NCI-H2171 (cell line): ENCODE measurements at places on chromosomes 4 and X.

- no peak for DNase-seq
Observed at GRCh38 chrX:1491851-1492349, 39.2 kb upstream of the ASMTL start.

GRCh38 chrX:97524340-97524739, 640.6 kb downstream of the RPA4 start:
- DNase-seq, result no peak

GRCh38 chr4:84151574-84151973, 347.5 kb downstream of the NKX6-1 start:
- DNase-seq, result no peak

DNA sequence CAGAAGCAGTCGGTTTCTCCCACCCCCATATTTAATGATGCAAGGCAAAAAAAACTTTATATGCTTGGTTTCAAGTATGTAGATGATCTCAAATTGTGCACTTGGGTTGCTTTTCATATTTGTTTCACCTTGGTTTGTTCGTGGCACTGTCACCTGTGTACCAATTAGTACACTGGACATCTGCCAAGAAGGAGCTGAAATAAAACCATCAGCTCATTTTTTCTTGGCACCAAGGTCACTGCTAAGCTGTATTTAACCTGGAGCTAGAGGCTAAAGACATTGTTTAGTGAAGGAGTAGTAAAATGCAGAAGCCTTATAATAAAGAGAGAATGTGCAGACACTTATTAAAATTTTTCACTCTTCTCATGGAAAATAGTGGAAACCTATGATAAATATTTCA, 430.8 kb downstream of the ARHGAP24 start:
- peak; percentile 35 for DNase-seq

DNA sequence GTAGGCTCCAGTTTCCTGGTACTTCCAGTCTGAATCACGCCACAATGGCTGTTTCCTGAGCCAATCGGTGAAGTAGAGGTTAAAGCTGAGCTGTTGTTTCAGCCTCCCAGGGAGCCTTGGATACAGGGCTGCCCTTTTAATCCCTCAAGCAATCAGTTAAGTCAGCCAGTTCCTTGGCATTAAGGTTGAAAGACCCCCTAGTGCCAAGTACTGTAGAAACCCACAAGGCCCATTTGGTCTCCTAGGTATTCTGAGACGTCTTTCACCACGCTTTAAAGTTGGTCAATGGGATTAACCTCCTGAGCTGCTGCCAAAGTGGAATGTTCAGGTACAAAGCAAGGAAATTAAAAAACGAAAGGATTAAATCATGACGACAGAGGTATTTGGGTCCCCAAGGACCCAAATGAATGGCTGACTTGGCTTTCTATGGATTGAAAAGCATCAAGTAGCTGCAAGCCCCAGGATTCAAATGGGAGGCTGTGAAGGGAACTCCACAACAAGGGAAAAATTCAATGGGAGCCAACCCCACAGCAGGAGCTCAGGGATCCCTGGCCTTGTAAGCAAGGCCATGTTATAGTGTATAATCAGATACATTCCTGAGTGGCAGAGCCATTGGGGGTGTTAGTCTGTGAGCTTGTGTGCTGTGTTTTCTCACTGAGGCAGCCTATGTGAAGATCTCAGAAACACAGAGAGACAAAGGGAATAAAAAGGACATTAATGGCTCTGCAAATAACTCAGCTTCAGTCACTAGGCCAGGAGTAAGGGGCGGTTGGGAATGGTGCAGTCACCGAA, 86.0 kb downstream of the ATG4A start:
- DNase-seq, result no peak

GRCh38 chrX:153906126-153906917, 1.8 kb downstream of the AVPR2 start:
- DNase-seq, result no peak

DNA sequence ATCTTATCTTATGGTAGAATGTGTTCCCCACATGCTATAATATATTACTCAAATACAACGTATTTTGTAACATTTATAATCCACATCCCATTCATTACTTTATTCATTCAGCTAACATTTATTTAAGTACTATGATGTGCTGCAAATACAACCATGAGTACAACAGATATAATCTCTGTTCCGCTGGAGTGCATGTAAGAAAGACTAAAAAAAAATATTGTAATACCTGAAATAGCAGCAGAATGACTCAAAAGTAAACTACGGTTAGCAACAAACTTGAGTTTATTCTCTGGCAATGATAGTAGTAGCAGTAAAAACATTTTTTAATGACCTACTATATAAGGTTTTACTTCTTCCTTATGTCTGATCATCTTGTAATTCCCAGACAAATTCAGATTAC, 1776.3 kb downstream of the STIM2 start:
- no peak for DNase-seq

- no peak for DNase-seq
Observed at GRCh38 chr4:171954650-171955049, 141.4 kb downstream of the GALNTL6 start.

GRCh38 chr4:114149-114548, 10.2 kb upstream of the ZNF718 start:
- DNase-seq, result no peak

DNA sequence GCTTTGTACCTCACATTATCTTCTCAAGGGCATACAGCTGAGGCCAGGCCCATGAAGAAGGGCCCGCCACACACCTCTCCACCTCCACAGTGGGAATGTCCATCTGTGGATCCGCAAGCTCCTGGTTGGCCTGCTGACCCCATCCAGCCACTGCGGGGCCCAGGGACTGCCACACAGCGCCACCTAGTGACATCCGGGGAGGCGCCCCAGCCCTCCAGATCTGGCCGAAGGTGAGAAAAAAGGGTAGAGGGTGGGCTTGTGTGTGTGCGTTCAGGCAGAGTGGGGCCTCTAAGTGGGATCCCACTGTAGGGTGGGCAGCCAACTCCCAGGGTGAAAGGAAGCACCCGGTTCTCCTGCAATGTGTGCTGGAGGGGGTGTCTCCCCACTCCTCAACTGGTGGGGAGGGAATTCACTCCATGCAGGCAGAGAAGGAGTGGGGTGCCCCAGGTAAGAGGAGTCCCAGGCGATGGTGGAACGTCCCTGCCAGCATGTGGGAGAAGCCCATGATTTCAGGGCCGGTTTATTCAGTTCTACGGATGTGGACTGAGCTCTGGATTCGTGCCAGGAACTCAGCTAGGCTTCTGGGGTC, 117.3 kb downstream of the ENPP6 start:
- DNase-seq, result no peak

DNA sequence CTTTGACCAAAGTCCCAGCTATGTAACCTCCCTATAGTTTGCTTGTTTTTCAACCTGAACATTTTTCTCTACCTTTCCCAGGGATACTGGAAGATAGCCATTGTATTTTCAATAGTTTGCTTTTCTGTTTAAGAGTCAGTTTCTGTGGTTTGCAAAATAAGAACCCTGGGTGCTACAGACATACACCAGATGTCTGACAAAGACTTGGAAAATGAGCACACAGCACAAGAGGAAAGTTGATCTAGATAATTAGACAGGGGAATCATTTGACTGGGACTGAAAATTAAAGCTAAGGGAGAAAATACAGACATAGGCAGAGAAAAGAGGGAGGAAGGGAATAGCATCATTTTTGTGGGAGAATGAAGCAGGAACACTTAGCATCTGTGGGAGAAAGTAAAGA, 218.3 kb upstream of the CNKSR2 start:
- DNase-seq, result no peak

- DNase-seq, result no peak
Observed at GRCh38 chr4:90299373-90299772, 172.2 kb downstream of the CCSER1 start.

DNA sequence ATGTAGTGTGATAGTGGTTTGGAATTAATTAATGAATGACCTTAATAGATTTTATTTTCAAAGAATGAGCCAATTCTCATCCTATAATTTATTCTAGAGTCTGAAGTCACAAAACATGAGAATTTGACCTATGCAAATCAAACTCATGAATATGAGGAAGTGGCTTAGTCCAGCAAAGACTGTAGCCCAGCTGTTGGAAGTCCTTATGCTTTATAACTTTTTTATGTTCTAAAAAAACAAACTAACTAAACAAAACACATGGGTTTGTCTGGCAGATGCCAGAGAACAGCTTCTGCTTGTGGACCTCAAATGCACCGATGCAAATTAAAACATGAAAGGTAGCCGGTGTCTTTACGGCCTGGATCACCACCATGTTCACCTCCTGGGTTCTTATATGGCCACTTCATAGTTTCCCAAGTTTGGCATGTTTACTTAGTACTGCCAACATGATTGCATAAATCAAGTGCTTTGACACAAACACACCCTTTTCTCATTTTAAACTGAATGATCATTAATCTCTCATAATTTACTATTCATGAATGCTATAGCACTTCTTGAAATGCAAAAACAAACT, 277.4 kb downstream of the PAPSS1 start:
- no peak for DNase-seq

DNA sequence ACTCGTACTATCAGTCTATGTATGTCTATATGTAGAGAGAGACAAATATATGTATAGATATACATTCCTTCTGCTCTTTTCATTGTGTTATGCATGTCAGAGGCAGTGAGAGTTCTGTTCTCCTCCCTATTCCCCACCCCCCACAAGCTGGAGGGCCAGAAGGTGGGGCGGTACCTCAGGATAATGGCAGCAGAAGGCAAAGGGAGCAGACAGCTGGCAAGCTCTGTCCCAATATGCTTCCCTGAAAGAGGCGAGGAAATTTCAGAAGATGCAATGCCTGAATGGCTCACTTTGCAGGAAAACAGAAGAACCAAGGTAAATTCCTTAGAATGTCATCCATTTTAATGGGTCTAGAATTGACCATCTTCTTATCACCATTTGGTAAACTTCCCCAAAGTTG, 114.4 kb downstream of the NAA11 start:
- DNase-seq, result peak; percentile 73

DNA sequence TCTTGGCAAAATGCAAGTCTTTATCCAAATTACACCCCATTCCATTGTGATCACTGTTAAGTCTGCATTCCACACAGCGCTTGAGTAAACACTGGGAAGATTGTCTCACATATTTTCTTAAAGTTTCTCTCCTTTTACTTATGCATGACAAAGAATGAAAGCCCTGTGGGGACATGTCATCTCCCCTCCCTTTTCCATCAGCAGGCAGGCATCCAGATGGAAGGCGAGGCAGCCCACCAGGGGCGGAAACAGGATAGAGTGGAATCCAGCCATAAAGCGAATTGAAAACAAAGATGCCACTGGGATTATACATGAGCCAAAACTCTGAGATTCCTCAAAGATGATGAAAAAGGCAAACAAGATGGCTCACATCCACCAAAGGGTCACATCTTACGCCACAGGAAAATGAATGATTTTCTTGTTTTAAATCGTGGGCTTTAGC, 78.2 kb downstream of the AFAP1 start:
- no peak for DNase-seq

DNA sequence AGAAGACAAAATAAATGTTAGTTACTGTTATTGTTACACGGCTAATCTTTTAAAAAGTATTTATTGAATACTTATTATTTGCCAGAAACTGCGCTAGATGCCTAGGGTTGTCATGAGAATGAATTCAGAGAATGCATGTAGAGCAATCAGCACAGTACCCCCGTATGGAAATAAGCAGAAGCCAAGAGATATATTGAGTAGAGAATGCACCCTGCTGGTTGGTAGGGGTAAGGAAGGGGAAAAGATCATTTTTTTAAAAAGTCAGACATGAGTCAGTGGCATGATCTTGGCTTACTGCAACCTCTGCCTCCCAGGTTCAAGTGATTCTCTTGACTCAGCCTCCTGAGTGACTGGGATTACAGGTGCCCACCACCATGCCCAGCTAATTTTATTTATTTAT, 13.1 kb upstream of the DRP2 start:
- peak; percentile 0 for DNase-seq

DNA sequence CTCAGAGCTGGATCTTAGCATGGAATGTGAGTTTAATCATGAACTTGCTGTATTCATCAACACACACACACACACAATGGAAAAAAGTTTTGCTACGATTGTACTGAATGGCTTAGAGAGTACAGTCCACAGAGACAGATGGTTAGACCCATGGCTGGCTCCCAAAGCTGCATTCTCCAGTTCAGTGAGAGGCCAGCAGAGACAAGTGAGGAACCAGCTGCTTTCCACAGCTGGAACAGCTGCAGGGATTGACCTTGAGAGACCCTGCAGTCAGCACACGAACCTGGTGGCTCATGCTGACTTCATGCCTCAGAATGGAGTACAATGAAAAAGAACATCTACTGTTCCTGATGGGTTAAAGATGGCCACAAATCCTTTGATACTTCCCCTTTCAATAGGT, 94.5 kb downstream of the DHX15 start:
- no peak for DNase-seq

- peak; percentile 14 for DNase-seq
Observed at GRCh38 chr4:183471946-183472708, 27.7 kb downstream of the CDKN2AIP start.

GRCh38 chr4:62952366-62952765, 1456.9 kb downstream of the TECRL start:
- DNase-seq, result no peak

- no peak for DNase-seq
Observed at GRCh38 chr4:79603681-79604080, 195.7 kb upstream of the GK2 start.

- no peak for DNase-seq
Observed at GRCh38 chr4:11910812-11911211, 482.1 kb upstream of the HS3ST1 start.

DNA sequence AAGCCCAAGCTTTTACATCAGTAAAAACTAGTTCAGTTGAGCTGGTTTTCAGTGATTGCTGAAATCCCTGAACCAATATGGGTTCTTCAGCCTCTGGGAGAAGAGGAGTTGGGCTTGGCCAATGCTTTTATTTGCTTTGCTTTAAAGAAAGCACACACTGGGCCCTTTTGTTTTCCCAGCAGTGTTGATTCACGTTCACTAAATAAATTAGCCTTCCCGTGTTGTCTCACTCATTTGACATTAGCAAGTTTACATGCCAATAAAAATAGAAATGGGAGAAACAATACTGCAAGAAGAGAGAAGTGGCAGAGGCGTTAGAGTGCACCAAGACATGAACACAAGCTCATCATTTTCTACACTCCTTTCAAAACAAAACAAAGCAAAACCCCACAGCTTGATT, 136.2 kb downstream of the SHROOM3 start:
- DNase-seq, result no peak

GRCh38 chr4:102825261-102826091, 1.9 kb downstream of the UBE2D3 start:
- DNase-seq, result peak; percentile 2

DNA sequence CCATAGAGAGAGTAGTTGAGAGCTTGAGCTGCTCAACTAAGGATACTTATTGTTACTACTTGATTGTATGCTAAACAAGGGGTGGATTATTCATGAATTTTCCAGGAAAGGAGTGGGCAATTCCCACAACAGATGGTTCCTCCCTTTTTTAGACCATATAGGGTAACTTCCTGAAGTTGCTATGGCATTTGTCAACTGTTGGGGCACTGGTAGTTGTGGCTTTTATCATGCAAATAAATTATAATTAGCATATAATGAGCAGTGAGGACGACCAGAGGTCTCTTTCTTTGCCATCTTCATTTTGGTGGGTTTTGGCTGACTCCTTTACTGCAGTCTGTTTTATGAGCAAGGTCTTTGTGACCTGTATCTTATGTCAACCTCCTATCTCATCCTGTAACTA, 1403.5 kb upstream of the PABPC4L start:
- DNase-seq, result no peak

- peak; percentile 81 for DNase-seq
Observed at GRCh38 chr4:88284439-88285234, at the start of gene PPM1K. PPM1K (minus strand) TSS chr4:88284561; CDS start chr4:88278583, 5,978 bp downstream.
